ENCODE measurements at places on chromosomes 3 and 15.

DNA sequence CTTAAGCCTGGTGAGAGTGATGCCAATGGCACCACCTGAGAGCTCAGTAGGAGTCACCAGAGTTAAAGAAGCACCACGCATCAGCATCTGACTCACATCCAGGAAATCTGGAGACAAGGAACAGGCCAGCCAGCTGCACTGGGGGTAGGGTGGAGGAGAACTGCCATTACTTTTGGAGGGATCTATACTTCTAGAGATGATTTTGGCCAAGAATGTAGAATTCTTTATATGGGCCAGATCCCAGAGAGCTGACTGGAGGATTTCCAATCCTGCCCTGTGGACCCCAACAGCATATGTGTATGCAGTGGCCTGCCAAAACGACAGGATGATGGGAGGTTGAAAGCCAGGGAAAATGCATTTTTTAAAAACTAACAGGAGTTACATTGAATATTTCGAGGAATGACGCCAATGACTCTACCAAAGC, 29.8 kb downstream of the CCR3 start:
- DNase-seq, result no peak

DNA sequence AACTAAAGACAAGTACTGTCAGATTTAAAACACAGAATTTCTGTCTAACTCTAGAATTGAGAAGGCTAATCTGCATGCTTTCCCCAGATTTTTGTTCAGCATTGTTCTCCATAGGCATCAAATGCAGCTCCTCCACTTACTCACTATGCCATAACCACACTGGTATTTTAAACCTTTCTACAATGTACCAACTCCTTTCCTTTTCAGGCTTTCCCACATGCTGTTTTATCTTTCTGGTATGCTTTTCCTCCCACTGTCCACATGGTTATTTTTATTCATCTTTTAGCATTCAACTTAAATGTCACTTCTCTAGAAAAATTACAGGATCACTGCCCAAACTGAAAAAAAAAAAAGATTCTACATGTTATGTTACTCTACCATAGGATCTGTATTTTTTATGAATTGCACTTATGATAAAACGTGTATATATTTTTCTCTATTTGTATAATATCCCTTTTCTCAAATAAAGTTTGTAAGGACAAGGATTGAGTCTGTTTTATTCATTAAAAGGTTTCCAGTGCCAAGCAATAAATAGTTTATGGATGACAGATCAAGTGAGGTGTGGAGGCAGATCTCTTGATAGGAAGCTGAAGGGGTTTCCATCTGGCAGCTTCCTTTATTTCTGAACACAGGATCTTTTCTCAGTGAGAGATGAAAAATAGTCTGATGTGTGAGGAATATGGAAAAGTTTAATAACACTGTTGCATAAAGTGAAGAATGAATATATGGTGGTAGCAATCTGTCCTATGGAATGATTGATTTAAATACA, 1064.5 kb downstream of the ZPLD1 start:
- DNase-seq, result no peak

- no peak for DNase-seq
These were observed 331.0 kb upstream of the LRRFIP2 start for GRCh38 chr3:37505415-37505814.

GRCh38 chr3:134564991-134565390, 79.1 kb downstream of the CEP63 start:
- no peak for DNase-seq

DNA sequence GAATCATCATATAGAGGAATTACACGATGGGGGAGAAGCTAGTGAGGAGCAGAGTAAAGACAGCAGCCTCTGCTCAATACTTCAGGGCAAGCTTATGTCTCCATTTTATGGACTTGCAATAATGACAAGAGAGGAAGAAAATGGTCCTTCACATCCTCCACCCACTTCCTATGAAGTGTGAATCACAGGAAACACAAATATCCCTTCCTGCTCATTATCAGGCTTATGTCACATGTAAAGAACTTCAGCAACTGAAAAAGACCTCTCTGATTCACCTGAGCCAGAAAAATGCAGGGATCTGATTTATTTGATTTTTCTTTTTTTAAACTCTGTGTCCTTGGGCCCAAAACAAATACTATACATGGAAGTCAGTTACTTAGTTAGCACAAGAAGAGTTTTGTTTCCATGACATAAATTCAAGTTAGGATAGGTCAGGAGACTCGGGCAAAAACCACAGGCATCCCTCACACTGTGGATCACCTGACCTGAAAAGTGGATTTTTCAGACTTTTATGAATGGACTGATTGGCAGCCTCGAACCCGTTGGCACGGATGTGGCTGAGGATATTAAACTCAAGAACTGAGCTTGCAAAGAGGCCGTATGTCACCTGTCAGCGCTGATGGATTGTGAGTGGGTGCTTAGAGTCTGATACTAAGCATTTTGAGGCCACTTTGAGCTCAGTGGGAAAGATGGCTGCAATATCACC, 620.8 kb upstream of the MDFIC2 start:
- DNase-seq, result no peak

DNA sequence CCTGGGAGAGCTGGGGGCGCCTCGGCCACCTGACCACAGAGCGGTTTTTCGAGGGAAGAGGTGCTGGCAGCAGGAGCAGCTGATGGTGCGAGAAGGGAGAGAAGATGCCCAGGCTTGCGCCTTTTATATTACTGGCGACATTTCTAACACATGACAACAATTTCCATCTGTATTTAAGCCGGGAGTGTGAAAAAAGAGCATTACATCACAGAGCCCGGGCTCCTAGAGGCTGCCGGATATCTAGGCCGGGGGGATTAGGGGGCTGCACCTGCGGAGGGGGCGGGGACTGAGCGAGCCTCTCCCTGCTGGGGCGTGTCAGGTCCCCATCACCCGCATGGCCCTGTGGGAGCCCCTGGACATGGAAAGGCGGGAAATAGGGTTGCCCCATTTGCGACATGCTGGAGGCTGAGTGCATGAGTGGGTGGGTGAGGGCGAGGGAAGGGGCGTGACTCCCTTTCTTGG, 440.7 kb downstream of the MAGI1 start:
- no peak for DNase-seq

DNA sequence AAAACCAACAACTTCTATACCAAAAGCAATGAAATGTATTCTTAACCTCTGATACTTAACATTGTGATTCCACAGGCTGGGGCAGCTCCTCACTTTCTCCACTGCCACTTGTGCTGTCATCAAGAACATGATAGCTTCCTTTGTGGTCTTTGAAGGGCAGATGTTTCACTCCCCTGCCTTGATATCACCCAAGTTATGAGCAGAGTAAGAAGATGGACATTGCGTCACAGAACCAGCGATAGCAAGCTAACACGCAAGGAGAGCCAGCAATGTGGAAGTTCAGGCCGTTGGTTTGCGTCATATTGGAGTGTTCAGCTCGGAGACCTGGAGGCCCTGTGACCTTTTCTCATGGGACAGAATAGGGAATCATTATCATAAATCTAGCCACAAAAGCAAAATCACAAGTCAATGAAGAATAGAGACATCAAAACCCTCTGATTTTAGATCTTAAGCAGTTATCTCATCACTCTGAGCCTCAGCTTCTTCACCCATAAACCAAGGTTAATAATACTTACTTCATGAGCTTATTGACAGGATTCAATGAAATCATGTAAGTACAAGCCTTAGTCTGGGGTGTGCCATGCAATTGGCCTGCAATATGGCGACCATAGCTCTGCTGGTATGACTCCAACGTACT, 183.8 kb upstream of the THBS1 start:
- no peak for DNase-seq

DNA sequence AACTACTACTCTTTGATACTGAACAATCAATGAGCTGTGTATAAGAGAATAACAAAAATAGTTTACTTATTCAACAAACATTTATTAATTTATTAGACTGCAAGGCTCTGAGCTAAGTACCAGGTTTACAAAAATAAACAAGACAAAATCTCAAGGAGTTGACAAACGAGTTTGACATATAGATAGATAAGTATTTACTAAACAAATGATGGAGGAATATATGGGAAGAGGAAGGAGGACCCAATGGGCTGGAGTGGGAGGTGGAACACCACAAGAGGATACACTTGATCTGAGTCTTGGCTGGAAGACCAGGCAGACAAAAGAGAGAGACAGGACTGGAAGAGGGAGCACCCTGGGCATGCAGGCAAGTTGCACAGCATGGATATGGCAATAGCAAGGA, 47.5 kb upstream of the FSIP1 start:
- DNase-seq, result no peak

- no peak for DNase-seq
These were observed 42.9 kb downstream of the PIAS1 start for GRCh38 chr15:68097029-68097428.

DNA sequence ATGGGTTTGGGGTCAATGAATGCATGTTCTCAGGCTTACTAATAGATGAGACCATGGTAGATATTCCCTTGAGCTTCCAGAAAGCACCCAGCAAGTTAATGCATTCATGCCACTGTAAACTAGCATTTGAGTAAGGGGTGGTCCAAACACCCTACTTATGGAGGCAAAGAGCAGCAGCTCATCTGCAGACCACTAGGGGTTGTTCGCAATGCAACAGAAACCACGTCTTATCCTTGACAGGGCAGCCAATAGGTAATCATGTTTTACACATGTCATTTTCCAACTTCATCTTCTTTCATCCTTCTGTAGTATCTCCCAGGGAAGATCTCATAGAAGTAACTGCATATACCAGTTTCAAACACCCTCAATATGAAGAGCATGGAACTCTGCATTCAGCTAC, 330.2 kb downstream of the RORA start:
- DNase-seq, result no peak

DNA sequence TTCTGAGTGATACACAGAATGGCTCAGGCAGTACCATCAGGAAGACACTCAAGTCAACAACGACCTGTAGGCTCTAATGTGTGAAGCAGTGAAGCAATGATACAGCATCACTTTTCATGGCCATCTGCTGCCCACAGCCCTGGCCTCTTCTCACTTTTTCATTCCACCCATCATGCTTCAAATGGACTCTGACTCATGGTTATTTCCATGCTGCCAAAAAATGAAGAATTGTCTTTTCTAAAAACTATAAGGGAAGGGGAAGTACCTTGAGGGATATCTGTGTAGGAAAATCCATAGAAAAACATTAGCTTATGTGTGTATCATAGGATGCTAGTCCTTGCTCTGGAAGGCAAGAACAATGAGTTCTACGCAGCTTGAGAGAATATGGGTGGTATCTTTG, 11.5 kb downstream of the HGD start:
- DNase-seq, result no peak

DNA sequence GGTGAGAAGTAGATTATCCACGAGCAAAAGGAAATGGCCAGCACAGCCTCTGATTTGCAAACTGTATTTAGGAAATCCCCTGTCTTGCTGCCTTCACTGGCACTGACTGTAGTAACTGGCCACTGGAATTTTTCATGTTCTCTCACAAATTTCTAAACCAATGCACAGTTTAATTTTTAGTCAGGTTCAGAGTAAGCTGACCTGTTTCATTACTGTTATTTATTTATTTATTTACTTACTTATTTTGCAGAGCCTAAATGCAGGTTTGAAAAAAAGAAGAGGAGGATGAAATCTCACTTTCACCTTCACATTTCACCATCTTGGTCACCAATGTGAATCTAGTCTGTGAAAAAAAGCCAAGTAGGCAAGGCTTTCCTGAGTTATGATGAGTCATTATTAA, 291.0 kb downstream of the PLOD2 start:
- no peak for DNase-seq

- DNase-seq, result no peak
These were observed 32.3 kb downstream of the CBLB start for GRCh38 chr3:105836533-105836932.

DNA sequence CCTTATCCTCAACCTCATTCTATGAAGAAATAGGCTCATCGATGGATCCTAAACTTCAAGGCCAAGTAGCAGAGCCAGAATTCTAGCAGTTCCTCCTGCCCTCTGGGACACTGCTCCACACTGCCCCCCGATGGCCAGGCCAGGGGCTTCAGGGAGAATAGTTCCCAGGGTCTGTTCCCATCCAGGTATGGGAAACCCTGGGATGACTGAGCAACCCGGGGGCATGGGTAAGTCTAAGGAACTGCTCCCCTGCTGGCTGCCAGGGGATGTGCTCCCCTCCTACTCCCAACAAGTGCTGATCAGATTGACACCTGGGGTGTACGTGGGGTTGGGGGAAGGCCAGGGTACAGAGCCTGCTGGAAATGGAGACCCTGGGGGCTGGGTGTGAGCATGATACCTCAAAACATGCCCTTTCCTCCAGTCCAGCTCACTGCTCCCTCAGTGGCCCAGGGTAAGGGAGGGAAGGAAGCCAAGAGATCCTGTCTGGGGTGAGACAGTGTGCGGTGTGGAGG, 7.6 kb downstream of the ULK3 start:
- DNase-seq, result no peak

- no peak for DNase-seq
These were observed 75.4 kb upstream of the SLC6A1 start for GRCh38 chr3:10917176-10917575.

DNA sequence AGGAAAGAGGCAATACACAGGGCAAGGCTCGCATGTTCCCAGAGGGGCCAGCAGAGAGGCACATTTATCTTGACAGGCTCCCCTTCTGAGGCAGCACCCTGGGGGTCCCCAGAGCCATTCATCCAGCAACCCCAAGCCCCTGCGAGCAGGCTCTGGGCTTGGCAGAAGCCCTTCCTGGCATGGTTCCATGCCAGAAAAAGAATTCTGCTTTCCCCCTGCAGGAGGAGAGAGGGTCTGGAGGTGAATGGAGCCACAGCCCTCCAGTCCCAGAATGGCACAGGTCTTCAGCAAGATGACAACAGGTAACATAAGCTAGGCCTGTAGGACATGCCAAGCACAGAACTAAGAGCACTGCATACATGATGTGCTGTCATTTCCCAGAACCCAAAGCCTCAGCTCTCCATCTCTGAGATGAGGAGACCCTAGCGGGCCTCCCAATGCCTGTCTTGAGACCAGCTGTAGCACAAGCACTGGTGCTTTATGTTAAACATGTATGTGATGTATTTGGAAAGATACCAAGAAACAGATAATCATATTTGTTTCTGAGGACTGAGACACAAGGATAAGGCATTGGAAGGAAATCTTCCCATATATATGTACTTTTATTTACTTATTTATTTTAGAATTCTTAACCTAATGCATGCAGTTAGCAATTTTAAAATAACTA, 121.6 kb downstream of the ALDH1A2 start:
- no peak for DNase-seq

GRCh38 chr3:179706233-179706632, 53.4 kb downstream of the USP13 start:
- DNase-seq, result no peak

DNA sequence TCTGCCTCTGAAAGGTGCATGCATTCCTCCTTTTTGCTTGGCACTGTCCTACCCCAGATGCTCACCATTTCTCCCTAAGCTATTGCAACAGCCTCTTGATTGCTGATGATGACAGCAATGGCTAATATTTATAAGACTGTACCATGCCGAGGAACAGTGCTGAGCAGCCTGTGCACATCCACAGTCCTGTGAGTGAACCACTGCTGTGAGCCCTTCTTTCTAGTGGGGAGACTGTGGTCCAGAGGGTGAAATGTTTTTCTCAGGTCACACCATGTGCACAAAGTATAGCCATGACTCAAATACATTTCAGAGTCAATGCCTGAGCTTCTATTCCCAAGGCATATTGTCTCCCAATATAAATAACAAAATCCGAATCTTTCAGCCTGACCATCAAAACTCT, 231.2 kb upstream of the LRTM1 start:
- no peak for DNase-seq
